ENCODE measurements at places on chromosomes 3 and 15. TPM values are rescaled to one million over a fixed set of nuclear protein-coding genes. Genes with fewer than 3 reads are reported as not detected.

NTRK3 gene
- under 0.01 TPM for total RNA-seq

PLSCR5 gene
- not detected for total RNA-seq

RRP9 gene
- 32.3 TPM for total RNA-seq

ACSBG1 gene
- total RNA-seq, result under 0.01 TPM

GRK7 gene
- total RNA-seq, result not detected
